AG04450 (cell line): ENCODE measurements at places on chromosomes 5 and 9.
A peak's percentile ranks its signal among the peaks of the same experiment; 100 is the strongest.

GRCh38 chr5:151904909-151905308, 19.7 kb downstream of the GLRA1 start:
- no peak for DNase-seq

DNA sequence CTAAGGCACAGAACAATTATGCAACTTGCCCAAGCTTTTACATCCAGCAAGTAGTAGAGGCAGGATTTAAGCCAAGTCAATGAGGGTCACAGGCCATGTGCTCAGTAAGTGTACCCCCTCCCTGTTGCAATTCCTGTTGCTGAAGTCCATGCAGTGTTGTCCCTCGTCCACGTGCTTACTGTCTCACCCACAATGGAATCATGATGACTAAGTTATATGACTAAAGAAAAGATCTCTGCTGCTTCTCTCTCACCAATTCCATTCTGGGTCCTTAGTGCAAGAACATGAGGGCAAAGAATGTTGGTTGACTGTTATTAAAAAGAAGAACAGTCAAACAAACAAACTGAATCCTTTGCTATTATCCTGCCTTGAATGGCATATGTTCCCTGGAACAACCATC, 233.6 kb upstream of the SLC24A2 start:
- no peak for DNase-seq

- no peak for DNase-seq
These were observed 6.4 kb downstream of the ISCA1 start for GRCh38 chr9:86275962-86276361.

DNA sequence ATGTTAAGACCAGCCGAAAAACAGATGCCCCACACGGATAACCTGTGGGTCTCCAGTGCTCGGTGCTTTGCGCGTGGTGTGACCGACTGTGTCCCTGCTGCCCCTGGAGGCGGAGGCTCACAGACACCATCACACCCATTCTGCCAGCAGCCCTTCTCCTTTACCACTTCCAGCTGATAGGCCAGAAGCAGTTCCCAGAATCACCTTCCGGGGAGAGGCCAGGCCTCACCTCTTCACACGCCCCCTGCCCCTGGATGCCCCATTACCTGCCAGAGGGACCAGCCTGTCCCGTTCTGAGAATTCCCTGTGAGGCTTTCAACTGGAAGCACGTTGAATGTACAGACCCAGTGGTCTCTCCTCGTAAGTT, 21.6 kb upstream of the LRRC14B start:
- DNase-seq: no peak

DNA sequence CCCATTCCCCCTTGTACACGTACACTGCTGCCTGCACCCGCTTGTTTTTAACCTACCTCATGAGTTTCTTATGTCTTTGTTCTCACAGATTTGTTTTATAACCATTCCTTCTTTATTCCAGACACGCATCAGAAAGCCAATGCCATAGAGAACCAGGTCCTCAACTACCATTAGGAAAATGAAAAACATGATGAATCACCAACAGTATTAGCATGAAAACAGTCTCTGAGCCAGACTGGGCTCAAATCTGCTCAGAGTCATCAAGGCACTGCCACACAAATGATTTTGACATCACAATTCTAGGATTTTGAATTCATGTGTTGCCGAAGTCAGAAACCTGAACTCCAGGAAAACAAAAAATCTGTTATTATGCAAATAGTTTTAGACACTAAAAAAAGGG, 394.1 kb upstream of the GRIA1 start:
- no peak for DNase-seq

GRCh38 chr9:73152543-73152844, 829 bp downstream of the ANXA1 start:
- DNase-seq: no peak

- DNase-seq: no peak
These were observed 738.2 kb downstream of the SEMA5A start for GRCh38 chr5:8807636-8808035.

- no peak for DNase-seq
These were observed 290.3 kb downstream of the NSG2 start for GRCh38 chr5:174335682-174336364.

GRCh38 chr5:19880859-19881436, 107.1 kb downstream of the CDH18 start:
- DNase-seq: no peak

- peak; percentile 77 for DNase-seq
These were observed 306.3 kb downstream of the FER start for GRCh38 chr5:109053995-109054417.

DNA sequence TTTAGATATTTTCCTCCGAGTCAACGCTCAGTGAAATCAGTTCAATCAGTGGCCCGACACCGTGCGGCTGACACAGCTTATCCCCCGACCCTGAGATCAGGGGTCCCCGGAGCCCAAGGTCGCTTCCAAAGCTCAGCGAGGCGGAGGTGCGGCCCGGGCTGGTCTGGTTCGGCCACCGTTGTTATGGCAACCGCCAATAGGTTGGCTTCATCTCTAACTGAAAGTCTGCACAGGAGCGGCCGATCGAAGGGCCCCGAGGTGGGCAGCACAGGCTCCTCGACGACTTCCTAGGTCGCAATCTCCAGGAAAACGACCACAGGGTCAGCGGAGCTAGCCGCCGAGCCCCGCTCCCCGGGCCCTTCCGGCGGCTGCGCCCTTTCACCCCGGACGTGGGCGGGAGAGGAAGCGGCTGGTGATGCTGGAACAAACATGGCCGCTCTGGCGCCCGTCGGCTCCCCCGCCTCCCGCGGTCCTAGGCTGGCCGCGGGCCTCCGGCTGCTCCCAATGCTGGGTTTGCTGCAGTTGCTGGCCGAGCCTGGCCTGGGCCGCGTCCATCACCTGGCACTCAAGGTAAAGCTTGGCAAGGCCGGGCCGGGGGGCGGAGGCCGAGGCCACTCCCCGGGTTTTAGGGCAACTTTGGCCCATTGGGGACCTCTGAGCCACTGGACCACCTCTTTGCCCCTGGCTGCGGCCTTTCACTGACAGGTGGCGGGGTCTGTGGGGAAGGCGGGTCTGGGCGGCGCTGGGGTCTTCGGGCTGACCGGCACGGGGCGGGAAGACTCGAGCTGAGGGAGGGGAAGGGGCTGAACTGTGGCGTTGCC, at the start of gene GPR107:
GPR107 (plus strand) TSS at position 403 of the 821 bp plus-strand sequence; CDS start at position 430, 27 bp downstream.
- DNase-seq: no peak

GRCh38 chr9:35856206-35856605, 14.0 kb downstream of the OR13J1 start:
- DNase-seq: no peak

DNA sequence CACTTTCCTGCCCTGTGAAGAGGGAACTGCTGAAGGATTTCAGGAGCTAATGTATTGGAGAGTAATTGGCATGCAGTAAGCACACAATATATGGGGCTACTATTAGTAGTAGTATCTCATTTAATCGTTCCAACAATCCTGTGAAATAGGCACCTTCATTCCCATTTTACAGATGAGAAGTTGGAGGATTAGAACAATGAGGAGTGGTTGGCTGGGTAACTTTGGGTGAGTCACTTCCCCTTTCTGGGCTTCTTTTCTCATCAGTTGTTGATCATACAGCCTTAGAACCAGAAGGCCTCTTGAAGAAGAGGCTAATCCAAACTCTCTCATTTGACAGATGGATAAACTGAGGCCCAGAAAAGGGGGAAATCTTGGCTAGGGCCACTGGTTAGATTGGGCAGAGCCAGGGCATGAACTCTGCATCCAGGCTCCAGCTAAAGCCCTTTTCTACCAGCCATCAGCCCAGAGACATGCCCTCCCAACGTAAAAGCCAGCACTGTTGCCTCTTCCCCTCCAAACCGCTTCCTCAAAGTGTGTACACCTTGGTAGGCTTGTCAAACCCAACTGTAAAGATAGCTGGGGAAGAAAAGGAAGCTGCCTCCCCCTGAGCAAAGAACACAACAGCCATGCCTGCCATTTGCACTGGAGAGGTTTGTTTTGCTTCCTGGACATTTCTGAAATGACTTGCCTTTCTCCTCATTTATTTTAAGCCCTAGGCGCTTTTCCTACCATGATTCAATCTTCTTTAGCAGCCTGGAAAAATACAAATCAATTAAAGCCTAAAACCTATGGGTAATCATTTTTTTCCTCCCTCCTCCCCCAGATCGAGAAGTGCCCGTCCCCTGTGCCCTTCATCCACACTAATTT, 992 bp downstream of the SPACA9 start:
- no peak for DNase-seq

DNA sequence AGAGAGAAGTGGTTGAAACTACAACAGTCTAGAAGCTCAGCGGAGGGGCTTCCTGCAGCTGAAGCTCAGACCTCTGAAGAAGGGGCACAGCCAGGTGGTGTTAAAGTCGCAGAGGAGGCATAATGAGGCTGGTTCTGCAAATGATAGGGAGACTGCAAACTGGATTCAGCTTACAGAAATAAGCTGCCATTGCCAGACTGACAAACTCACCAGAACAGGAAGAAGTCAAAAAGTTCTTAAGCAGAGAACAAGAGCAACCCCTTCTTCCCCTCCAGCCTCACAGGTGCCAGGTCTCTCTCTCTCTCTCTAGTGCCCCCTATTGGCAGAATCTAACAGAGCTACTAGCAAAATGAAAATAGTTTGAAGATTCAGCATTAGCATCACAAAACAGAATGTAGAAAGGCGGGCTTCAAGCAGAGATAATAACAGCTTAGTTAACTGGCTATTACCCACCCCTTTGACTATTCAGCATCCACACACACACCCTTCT, 76.7 kb downstream of the GRAMD2B start:
- no peak for DNase-seq

DNA sequence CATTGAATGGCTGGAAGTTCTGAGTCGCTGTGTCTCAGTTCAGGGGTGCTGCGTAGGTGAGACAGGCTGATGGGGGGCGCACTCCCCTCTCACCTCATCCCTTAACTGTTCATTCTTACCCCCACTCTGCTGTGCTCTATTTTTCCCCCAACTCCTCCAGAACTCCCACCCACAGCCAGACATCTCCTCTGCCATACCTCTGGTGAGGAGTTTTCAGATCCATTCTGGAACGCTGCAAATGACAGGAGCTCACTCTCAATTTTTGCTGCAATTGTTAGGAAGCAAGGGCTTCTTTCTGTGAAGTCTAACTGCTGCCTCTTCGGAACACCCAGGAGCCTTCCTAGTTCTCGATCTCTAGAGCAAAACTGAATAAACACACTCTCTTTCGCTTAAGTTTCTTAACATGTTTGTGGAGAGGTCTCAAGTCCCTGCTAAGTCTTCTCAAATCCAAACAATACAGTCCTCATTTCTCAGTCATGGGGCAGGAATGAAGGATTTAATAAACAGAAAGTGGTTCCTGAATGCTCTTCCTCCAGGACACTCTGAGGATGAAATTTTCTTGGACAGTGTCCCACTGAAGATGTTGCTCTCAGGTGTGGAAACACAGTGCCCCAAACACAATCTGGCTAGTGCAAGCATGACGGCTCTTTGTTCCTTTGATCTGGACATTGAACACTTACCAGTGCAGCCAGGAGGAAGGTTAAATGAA, 387.7 kb downstream of the KDM4C start:
- DNase-seq: peak; percentile 23

GRCh38 chr9:5841771-5842573, 9.1 kb upstream of the ERMP1 start:
- DNase-seq: no peak

- no peak for DNase-seq
These were observed 48.8 kb upstream of the TBCA start for GRCh38 chr5:77824981-77825380.

GRCh38 chr5:76663573-76663972, 40.4 kb upstream of the F2RL2 start:
- DNase-seq: no peak

DNA sequence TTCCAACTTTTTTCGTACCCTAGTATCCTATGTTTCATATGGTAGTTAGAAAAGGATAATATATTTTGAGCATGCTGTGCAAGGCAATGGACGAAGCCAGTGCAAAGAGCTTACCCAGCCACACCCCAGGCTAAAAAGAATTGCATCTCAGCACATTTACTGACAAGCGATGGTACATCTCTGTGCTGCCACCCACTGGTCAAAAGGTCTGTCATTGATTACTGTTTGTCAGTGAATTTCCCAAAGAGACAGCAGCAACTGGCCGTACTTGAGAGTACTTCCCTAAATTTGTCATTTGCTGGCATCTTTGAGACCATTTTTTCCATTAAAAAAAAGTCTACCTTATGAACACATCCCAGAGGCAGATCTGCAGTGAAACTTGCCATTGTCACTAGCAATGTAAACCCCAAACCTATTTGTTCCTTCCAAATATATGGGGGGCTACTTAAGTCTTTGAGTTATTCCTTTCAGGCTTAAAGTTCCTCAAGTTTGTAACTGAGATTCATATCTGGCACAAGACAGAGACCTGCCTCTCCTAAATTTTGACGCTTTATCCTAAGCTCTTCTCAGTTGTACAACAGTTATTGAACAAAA, 184.3 kb downstream of the CTNND2 start:
- no peak for DNase-seq

- no peak for DNase-seq
These were observed 143.6 kb upstream of the SLC28A3 start for GRCh38 chr9:84484172-84484571.

DNA sequence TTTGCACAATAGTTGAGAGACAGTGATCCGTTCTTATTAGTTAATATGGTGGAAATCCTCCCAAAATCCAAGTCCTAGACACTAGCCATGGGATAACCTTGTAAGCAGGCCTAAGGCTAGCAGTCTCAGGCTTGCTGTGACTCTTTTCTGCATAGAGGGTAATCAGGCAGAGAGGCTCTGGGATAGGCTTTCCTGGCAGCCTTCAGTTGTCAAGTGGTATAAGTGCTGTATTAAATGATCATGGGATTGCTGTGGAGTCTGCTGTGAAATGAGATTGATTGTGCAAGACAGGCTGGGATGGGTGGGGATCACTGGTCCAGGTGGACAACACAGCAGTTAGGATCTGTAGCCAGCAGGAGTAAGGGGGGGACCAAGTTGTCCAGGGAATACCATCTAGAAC, 416.4 kb downstream of the TLE4 start:
- DNase-seq: no peak

DNA sequence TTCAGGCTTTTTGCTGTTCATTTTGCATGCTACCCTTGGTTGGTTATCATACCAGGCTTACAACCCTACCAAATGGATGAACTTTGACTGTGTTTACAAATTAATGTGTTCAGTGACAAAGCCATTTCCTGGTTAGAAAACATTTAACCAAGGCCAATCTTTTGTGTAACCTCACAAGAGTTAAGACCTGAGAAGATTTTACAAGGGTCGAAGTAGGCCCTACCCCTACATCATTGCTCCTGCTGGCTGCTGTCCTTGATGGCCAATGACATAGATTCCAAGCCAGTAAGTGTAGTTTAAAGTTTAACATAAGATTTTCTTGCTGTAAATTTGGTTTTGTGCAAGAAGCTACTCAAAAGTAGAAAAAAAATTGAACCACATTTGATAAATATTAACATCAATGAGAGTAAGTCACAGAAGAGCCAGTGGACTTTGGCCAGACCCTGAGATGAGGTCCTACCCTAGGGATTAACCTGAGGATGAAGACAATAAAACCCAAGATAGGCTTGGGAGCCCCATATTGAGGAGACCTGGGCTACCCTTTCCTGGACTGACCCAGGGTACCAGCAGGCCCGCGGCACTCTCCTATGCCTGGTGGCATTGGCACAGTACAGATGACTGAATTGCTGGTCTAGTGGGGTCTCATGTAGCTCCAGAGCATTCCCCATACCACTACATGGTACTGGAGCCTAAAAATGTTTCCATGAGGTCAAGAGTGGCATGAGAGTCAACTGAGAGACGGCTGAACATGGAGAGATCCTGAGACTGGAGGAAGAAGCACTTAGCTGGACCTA, 8.3 kb downstream of the C1QTNF3 start:
- no peak for DNase-seq

GRCh38 chr9:118538959-118539358, 830.3 kb downstream of the BRINP1 start:
- DNase-seq: no peak

- no peak for DNase-seq
These were observed 268.8 kb upstream of the IRX1 start for GRCh38 chr5:3326841-3327232.
